ENCODE measurements at places on chromosomes 3 and 15.

DNA sequence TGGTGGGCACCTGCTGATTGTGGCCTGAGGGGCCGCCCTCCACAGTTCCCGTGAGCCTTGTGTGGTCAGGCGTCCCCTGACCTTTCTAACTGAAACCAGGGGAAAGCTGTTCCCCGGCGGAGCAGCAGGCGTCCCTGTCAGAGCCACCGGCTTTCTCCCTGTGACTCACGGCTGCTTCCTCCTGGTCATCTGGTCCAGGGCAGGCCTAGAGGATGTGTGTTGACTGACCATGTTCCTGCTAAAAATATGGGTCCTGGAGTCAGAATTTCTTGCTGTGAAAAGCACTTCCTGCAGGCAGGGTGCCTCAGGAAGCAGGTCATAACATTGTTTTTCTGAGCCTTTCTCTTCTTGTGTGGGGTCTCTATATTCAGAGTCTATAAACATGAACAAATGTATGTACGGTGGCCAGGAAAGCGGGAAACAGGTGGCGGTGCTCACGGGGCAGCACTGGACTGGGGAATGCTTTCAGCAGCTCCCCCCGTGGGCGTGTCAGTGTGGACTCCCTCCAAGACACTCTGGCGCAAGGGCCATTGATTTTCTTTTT lies 38.4 kb upstream of the CGNL1 start:
- no peak for DNase-seq

DNA sequence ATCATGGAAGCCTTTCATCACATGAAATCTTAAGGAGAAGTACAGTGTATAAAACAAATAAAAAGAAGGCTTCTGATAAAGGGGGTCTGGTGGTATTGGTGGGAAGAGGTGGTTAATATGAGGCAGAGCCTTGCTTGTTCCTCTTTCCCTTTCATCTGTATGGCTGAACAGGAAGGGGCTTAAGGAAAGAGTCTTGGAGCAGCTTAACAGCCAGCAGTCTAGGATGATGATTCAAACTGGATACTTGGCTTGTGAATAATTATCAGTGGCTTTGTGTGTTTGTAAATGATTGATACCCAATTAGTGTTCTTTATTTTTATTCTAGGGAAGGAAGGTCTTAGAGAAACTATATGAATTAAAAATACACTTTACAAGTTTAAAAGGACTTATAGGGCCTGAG lies 29.1 kb upstream of the TCAIM start:
- DNase-seq: no peak

DNA sequence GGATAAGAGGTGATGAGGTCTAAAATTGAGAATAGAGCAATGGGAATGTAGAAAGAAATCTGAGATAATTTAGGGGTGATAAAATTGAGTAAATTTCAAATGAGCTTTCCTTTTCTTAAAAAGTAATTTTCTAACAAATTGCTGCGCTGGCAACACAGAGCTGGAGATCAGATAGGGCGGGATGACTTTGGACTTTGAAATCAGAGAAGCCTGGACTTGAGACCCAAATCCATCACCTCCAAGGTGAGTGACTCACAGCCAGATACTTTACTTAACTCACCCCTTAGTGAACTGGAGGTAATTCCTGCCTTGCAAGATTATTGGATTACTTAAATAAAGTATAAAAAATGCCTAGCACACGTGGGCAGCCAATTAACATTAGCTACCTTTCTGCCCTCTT lies 80.8 kb downstream of the P2RY1 start:
- DNase-seq: no peak

DNA sequence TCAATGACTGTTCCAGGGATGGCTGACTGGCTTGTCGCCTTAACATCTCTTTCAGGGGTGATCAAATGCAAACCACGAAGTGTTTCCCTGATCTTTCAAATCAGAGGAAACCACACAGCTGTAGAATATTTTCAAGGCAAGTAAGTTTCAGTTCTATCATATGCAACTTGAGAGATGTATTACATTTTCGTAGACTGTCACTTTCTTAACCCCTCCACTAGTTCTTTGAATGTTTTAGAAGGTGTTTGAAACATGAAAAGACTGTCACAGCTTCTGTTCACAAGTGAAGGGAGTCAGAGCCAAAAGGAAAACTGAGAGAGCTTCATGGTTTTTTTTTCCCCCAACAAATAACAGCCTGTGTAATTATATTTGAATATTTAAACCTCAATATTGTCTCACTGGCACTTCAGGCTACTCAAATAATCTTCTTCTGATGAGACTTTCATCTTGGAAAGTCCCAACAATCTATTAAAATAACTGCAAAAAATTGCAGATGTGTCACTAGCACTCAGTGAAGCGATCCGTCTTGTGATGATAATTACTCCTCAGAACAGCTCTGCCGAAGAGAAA lies 25.9 kb upstream of the CAPN7 start:
- DNase-seq: no peak

GRCh38 chr3:119401503-119402440 lies 61.6 kb downstream of the TMEM39A start:
- no peak for DNase-seq
